ENCODE measurements at places on chromosomes 1 and 21.

DNA sequence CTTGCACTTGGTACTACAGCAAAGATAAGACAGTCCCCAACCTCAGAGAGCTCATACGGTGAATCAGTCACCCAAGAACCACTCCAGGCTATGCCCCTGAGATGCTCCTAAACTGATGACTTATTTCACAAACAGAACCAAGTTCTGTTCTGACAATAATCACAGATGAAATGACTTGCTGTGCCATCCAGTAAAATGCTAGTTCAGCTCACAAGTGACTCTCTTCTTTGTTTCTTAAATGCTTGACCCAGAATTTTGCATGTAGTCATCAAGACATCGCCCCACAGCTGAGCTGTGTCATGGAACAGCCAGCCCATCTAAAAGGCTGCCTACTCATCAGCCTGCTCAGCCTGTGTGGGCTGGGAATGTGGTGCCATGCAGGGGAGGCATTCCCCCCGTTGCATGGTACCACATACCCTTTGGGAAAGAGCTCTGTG, 6.1 kb upstream of the SLC19A2 start:
- DNase-seq, result no peak

- DNase-seq, result no peak
Measured at GRCh38 chr1:173295995-173296394, 88.9 kb upstream of the TNFSF4 start.

DNA sequence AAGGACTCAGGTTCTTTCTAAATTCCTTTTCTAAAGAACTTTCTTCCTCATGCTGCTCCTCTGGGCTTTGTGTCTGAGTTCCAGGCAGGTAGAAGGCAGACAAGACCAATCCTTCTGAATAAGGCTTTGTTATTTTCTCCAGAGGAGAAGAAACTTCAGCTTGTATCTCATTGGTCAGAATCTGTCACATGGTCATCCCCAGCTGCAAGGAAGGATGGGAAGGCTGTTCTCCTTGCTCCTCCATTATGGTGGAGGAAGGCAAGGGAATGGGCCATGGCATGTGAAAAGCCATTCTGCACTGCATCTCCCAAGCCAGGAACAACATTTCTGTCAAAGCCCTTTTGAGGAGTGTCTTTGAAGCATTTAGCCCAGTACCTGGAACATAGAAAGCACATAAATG, 50.6 kb upstream of the NTPCR start:
- DNase-seq, result no peak

DNA sequence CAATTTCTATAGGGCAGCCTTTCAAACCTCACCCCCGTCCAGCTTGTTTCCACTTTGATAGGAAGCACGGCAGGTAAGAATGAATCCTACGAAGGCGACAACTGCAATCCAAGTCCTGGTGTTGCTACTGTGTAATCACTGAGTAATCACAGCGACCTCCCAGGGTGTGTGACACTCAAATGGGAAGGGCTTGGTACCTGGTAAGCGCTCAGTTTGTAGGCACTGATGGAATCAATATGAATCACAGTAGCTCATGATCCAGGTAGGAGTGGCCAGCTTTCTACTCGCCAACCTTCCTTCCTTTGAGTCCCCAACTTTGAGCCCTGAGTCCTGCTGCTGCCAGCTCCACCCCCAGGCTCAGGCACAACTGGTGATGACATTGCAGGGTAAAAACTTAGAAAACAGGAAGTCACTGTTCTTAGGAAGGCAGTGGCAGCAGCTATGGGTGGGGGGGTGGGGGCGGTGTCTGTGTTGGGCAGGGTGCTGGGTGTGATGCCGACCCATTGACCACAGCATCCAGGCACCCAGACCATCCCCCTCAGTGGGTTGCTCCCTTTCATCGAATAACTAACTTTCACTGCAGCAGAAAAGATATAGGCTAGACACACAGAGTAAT, 70.7 kb downstream of the CD247 start:
- no peak for DNase-seq

DNA sequence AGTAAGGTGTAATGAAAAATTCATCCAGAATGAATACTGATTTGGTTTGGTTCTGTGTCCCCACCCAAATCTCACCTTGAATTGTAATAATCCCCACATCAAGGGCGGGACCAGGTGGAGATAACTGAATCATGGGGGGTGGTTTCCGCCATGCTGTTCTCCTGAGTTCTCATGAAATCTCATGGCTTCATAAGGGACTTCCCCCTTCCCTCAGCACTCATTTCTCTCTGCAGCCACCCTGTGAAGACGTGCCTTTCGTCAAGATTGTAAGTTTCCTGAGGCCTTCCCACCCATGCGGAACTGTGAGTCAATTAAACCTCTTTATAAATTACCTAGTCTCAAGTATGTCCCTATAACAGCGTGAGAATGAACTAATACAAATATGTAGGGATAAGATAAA, 5.5 kb upstream of the SYNJ1 start:
- DNase-seq, result no peak

GRCh38 chr21:27561116-27561515, 594.2 kb upstream of the ADAMTS5 start:
- DNase-seq, result no peak

All from HS-5 (cell line).